ENCODE measurements at places on chromosomes 1 and 21.

- DNase-seq = no peak
Observed at GRCh38 chr1:115877511-115877910, 36.6 kb upstream of the NHLH2 start.

- DNase-seq = peak; percentile 76
Observed at GRCh38 chr21:34630536-34631143, 15.7 kb upstream of the RCAN1 start.

DNA sequence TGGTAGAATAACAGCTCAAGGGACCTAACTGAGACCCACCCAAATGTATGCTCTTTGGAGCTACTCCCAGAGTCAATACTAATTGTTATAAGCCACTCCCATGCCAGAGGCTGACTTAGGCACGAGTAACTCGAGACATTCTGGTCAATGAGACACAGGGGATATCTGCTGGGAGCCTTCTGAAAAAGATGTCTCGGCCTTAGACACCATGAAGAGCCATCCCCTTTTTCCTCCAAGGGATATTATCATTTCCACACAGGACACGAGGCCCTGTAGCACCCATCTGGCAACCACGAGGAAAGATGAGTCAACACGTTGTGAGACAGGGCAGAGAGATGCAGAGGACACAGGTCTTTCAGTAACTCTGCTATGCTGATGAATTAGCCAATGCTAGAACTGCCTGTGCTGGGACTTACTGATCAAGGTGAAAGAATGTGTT is 30.7 kb downstream of the ITPKB start:
- DNase-seq = peak; percentile 17

DNA sequence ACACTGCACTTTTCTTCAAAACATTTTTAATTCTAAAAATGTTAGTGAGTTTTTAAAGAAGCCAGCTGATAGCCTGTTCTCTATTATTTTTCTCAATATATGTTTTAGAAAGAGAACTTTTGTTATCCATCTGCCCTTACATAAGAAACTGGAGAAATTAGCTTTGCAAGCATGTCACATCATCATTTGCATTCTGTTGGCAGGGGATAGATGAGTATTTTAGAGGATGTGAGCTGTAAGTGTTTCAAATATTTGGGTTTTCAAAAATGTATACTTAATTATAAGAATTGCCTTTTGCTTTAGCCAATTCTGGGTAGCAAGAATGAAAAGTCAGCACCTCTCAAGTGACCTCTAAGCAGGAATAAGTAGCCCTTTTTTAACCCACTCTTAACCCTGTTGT is 7.4 kb downstream of the NFIA start:
- no peak for DNase-seq

DNA sequence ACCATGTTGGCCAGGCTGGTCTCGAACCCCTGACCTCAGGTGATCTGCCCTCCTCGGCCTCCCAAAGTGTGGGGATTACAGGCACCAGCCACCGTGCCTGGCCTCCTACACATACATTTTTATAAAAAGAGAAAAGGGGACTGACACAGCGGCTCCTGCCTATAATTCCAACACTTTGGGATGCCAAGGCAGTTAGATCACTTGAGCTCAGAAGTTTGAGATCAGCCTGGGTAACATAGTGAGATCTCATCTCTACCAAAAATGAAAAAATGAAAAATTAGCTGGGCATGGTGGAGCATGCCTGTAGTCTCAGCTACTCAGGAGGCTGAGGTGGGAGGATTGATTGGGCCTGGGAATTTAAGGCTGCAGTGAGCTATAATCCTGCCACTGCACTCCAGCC is 23.4 kb downstream of the ZNF281 start:
- DNase-seq = no peak

GRCh38 chr1:27591622-27592021 is 12.3 kb downstream of the AHDC1 start:
- peak; percentile 12 for DNase-seq

DNA sequence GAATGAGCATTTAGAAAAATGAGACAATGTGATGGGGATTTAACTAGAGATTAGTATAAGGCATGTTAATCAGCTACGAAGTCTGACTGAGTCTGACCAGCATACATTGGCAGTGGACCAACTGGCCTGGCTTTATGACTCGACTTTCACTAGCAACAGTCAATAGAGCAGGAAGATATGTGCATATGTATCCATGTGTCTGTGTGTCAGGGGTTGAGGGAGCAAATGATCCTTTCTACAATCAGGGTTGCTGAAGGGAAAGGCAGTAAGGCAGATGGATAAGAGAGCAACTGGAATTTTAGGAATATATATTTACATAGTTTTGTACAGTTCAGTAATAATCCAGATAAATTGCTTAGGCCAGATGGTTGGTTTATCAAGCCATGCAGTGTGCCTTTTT is 645.6 kb downstream of the PLA2G4A start:
- DNase-seq = peak; percentile 70

GRCh38 chr1:111211921-111212320 is 11.5 kb upstream of the DENND2D start:
- no peak for DNase-seq

GRCh38 chr21:45513741-45514310 is 28.4 kb downstream of the SLC19A1 start:
- DNase-seq = no peak

DNA sequence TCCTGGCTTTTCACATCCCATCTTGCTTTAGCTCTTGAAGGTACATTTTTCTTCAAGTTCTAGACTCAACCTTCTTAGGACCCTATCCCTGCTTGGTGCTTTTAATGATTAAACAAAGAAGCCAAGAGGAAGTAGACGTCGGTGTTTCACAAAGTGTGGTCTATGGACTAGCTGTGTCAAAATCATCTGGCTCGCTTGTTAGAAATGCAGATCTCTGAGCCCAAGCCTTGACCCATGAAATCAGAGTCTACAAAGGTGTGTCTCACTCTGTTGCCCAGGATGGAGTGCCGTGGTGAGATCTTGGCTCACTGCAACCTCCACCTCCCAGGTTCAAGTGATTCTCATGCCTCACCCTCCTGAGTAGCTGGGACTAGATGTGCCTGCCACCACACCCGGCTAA is 295.5 kb upstream of the KAZN start:
- no peak for DNase-seq

GRCh38 chr1:205313563-205314308 is 7.8 kb downstream of the NUAK2 start:
- peak; percentile 83 for DNase-seq

DNA sequence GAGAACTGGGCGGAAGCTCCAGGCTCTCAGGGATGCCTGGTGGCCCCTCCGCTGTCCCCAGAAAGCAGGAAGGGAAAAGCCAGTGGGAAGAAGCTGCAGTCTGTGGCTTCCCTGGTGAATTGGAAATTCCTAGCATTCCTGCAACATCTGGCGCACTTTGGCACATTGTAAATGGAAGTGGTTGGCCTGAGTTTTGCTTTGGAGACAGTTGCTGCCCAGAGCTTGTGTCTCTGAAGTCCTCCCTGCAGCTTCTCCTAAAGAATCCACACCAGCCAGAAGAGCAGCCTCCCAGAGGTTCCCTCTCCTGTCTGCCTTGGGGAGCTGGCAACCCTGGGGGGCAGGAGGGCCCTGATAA is 48.2 kb downstream of the ARHGEF10L start:
- DNase-seq = no peak

- DNase-seq = no peak
Observed at GRCh38 chr1:213399695-213400094, 348.7 kb downstream of the RPS6KC1 start.
